CD4-positive, alpha-beta T cell treated with Interleukin-6 at 100 ng/mL for 8 hours (primary cell): ENCODE measurements at places on chromosomes 2 and 18.

DNA sequence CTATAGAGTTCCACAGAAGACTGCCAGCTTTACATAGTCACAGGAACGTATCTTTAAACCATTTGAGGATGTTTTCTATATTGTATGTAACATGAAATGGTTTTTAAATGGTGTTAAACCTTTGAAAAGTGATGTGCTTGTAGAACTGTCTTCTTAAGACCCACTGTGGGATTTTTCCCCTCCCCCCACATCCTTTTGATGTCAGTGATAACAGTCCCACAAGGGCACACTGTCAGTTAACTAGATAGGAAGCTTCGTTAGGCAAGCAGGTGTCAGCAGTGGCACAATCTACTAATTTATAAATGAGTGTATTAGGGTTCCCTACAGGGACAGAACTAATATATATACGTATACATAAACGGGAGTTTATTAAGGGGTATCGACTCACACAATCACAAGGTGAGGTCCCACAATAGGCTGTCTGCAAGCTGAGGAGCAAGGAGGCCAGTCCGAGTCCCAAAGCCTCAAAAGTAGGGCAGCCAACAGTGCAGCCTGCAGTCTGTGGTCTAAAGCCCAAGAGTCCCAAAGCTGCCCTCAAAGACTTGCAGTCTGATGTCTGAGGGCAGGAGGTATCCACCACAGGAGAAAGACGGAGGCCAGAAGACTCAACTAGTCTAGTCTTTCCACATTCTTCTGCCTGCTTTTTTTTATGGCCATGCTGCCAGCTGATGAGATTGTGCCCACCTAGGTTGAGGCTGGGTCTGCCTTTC lies 23.8 kb upstream of the HNRNPLL start:
- DNase-seq: peak; percentile 75

GRCh38 chr2:127860130-127860529 lies 2.2 kb upstream of the POLR2D start:
- no peak for DNase-seq

GRCh38 chr2:134002391-134002790 lies 251.5 kb upstream of the MGAT5 start:
- no peak for DNase-seq

DNA sequence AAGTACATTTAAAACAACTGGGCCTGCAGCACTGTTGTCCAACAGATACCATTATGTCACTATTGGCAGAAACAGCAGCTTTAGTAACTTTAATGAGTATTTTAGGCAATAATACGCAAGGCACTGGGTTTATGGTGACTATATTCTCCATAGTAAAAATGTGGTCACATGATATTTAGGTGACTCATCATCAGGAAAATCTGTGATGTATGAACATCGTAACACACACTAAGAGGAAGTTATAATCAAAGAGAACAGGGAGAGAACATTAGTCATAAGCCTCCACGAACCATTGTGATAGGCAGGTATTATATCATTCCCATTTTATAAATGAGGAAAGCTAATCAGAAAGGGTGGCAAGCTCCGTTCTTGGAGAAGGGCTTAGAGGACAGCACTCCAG lies 36.9 kb downstream of the RAPH1 start:
- no peak for DNase-seq

- DNase-seq: no peak
These were observed 237.6 kb upstream of the RGPD4 start for GRCh38 chr2:107589079-107589491.

DNA sequence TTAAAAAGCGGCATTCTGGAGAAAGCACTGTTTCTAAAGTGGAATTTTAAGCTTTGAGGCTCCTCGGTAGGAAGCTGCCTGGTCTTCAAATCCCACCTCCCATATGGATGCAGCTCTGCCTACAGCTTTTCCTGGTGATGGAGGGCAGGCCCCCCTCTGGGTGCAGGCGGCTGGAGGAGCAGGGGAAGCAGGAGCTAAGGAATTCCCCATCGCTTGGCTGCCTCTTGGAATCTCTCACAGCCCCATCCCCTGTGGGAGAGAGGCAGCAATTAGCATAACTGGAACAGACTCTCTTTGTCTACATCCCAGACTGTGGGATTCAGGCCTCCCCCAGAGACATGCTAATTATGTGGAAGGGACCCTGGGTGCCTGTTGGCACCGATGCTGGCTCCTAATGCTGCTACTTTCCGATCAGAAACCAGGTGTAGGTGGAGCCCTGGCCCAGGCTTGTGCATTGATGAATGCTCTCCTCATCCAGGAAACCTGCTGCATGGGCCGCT lies 51.3 kb downstream of the LIPG start:
- no peak for DNase-seq

GRCh38 chr2:158197940-158198339 lies 96.3 kb downstream of the UPP2 start:
- no peak for DNase-seq

DNA sequence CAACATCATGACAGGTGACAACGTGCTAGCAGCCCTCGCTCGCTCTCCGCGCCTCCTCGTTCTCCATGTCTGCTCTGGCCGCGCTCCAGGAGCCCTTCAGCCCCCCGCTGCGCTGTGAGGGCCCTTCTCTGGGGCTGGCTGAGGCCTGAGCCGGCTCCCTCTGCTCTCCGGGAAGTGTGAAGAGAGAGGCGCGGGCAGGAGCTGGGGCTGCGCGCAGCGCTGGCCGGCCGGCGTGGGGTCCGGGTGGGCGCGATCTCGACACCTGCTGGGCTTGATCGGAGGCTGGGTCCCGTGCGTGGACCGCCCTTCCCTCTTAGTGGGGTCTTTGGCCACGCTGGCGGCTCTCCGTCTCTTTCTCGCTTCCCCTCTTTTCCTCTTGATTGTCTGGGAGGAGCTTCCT lies 195.5 kb downstream of the ANKRD30BL start:
- DNase-seq: no peak

DNA sequence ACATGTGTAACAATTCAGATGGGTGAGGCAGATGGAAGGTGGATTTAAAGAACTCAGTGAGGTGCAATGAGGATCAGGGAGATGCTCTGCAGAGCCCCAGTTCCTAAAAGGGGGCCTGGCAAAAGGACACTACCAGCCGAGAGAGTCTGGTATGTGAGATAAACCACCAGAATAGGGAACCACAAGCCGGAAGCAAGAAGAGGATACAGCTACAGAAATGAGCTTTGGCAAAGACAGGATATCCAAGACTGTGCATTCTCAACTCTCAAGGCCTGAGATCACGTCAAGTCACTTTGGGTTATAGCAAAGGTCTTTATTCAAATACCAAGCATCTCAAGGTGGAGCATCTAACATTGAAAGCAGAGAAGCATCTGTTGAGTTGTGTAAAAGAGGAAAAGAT lies 293.5 kb downstream of the ARHGAP15 start:
- DNase-seq: peak; percentile 6

DNA sequence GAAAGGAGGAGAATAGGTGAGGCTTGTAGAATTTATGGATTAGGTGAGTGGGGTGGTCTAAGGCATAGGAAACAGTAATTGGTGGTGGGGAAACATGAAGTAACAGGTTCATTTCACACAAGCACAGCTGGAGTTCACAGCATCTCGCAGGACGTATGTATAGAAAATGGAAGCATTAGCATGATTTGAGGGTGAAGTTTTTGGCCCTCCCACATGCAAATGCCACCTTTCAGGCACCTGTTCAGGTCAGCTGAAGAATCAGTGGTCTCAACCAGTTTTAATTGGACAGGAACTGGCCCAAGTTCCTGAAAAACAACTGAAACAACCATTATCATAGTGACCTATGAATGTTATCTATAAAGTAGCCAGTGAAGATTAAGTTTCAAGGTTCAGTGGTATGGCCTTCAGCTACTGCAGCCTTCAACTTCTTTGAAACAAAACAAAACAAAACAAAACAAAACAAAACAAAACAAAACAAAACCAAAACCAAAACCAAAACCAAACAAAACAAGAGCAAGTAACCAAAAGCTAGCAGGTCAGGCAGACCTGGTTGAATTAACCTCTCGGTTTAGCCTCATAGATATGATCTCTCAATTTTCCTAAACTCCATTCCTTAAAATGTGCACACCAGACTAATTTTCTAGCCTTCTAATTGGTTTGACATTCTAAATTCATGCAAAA lies 102.1 kb upstream of the SPHKAP start:
- DNase-seq: no peak

DNA sequence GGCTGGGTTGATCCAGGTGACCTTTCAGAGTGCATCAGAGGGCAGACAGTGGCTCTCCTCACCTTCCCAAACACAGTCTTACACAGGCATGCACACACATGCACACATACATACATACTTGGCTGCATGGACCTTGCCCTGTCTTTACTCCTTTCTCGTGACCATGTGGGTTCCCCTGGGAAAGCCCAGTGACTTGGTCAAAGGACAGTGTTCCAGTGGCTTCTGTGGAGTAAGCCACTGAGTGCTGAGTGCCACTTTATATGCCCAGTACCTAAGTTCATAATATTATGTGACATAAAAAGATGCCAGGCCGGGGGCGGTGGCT lies 249.4 kb downstream of the MYCN start:
- no peak for DNase-seq

DNA sequence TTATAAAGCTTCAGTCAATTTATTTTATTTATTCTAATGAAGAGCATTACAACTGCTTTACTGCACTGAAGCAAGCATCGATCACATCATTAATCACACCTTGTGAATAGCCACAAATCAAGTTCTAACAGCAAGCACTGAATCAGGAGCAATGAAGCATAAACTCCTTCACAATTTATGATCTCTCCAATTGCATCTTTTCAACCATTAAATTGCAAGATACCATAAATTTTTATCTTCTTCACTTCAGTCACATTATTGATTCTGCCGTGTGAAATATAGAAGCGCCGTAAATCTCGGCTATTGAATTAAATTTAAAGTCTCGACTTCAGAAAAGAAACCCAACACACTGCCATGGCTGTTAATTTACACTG lies 298.7 kb downstream of the CDCA7 start:
- DNase-seq: no peak

DNA sequence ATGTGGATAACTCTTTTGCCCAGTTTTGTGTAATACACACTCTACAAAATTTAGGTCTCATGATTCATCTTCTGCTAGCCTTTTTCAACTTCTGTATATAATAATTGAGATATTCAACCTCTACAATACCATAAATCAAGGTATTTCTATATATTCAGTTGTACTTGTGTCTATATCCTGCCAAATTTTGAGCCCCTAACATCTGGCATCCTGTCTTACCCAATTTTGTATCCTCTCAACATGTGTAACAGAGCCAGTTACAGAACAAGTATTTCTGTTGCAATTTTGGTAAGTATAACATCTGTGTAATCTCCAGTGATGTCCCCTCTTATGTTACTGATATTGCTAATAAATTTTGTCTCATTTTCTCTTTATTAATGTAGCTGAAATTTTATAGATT lies 145.8 kb downstream of the TRIB2 start:
- no peak for DNase-seq

GRCh38 chr2:238949710-238950345 lies 101.9 kb downstream of the TWIST2 start:
- DNase-seq: no peak

DNA sequence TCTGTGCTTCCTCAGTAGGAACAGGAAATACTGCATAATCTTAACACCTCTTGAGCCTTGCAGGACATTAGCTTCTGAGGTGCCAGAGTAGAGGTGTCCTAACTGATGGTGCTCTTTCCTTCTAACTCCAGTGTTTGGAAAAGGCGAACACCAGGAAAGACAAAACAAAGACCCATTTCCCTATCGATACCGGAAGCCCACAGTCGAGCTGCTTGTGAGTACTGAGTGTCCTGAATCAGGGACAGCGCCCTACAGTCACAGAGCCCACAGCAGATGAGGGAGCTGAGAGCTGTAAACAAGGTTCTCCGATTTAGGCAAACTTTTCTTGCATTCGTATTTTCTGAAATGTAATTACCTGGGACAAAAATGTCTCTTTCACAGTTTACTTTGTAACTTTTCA lies 50.7 kb downstream of the SLC14A2 start:
- DNase-seq: no peak

DNA sequence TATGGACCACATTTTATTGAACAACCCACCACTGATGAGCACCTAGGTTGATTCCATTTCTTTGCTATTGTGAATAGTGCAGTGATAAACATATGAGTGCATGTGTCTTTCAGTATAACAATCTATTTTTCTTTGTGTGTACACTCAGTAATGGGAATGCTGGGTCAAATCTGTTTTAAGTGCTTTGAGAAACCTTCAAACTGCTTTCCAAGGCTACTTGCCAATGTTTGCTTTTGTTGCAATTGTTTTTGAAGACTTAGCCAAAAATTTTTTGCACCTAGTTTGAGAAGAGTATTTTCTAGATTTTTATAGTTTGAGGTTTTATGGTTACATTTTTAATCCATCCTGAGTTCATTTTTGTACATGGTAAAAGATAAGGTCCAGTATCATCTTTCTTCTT lies 587.4 kb upstream of the SETBP1 start:
- DNase-seq: no peak

GRCh38 chr18:32553174-32553573 lies 82.5 kb upstream of the GAREM1 start:
- no peak for DNase-seq

- no peak for DNase-seq
These were observed 170.7 kb downstream of the STK39 start for GRCh38 chr2:168076731-168077130.

DNA sequence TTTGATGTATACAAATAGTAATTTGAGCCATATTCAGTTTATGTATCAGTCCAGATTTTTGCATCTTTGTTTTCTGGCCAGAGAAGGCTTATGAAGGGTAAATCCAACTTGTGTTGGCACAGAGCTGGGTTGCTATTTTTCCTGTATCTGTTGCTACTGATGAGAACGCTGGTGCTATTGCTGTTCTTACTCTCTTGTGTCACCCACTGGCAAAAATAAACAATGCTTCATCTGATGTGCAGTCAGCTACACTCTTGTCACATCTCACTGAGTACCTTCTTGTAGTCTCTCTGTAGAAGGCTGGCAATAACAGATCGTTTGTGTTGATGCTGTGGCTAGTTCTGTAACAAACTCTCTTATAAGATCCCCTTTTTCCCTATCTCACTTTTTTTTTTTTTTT lies 323.4 kb downstream of the CDH19 start:
- DNase-seq: no peak

GRCh38 chr18:9711361-9712129 lies 3.4 kb downstream of the RAB31 start:
- DNase-seq: no peak

- DNase-seq: peak; percentile 62
These were observed 241.5 kb downstream of the ICOS start for GRCh38 chr2:204177977-204178522.

- peak; percentile 77 for DNase-seq
These were observed 59.7 kb upstream of the PDK1 start for GRCh38 chr2:172496160-172496608.

GRCh38 chr2:178924817-178925216 lies 117.6 kb upstream of the TTN start:
- DNase-seq: no peak

DNA sequence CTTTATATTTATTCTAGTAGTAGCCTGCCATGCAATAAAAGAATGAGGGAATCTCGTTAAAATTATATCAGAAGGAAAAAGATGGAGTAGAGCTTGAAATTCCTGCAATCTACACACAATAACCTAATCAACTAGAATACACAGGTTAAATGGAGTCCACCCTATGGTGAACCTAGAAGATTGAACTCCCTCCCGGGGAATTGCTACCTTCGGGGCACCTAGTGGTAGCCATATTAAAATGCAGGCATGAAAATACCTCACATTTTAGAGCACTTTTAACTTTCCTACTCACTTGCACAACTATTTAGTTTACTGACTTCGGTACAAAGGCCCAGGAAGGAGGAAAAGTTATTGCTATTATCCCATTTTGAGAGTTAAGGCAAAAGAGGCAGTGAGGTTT lies 174.5 kb downstream of the SS18 start:
- no peak for DNase-seq
